ENCODE measurements at places on chromosomes 6 and 20.

DNA sequence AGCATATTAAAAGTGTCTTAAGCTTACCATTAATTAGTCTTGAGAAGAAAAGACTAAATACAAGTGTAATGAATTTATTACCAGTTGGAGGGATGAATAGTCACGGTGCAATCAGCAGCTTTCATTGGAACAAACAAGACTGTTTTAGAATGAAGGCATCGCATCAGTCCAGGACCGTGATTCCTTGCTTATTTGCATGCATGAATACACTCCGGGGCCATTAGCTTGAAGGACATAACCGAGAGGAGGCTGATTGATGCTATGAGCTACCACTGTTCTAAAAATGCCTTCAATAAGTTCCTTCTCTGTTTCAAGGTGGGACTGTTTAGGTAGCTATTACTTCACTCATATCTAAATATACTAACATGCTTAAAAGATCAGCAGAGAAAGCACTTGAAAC lies 17.9 kb downstream of the PROKR2 start:
- no peak for DNase-seq

GRCh38 chr6:52135217-52135616 lies 47.8 kb upstream of the PKHD1 start:
- DNase-seq: no peak

GRCh38 chr6:125766641-125767040 lies 17.2 kb downstream of the HEY2 start:
- no peak for DNase-seq

DNA sequence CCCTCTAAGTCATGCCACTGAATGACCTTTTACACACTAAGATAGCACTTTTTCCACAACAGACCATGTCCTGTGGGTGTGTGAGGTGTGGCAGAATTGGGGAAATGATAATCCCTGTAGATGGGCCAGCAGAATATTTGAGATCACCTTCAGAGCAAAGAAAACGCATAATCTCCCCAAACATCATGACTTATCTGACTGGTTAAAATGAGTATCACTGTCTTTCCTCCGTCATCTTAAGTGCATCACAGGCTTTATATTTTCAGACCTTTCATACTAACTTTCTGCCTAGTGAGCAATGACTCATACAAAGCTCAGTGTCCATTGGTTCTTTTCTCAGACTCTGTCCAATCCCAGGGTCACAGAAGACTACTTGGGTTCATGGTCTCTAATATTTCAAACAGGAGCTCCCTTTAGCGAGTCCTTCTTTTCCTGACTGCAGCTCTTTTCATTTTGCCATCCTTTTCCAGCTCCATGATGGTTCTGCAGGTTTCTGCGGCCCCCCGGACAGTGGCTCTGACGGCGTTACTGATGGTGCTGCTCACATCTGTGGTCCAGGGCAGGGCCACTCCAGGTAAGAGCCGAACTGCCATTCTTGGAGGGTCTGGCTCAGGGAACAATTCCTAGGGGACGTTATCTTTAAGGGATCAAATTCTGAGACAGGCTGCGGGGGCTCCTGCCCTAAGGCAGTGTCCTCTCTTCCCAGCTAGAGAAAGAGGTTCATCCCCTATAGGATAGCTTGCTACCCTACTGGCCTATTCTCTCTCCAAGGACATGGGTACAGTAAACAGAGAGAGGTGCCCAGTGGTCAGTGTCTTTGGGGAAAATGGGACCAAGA lies at the start of gene HLA-DPB1:
TSS of gene HLA-DPB1 (plus strand) at position 423 of the 838 bp plus-strand sequence. CDS start at position 475, 52 bp downstream.
- DNase-seq: no peak

DNA sequence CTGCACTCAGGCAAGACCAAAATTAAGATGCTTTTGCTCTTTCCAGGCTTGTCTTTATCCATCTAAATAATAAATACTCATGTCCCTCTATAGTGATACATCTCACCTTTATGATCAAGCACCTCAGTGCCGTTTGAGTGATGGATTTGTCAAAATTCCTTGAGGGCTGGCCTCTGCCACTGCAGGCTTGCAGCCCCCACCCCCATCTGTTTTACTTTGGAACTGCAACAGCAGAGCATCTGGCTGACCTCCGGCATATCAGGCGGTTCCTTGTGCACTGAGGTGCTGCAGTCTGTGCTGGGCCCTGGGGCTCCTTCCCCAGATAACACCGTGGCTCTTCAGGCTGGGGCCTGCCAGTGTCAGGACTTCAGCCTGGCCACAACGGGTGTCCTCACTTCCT lies 386.9 kb downstream of the CDH26 start:
- no peak for DNase-seq

- no peak for DNase-seq
These were observed 134.0 kb downstream of the THBS2 start for GRCh38 chr6:169119669-169120068.

GRCh38 chr6:79066330-79066729 lies 11.7 kb downstream of the PHIP start:
- no peak for DNase-seq
